ENCODE measurements at places on chromosomes 12 and 14.

GRCh38 chr12:114767906-114768722 is 84.1 kb upstream of the TBX3 start:
- DNase-seq: peak; percentile 24

- no peak for DNase-seq
These were observed 15.9 kb downstream of the ATP6V1D start for GRCh38 chr14:67343601-67344230.

- peak; percentile 18 for DNase-seq
These were observed 83.0 kb downstream of the LLPH start for GRCh38 chr12:66047411-66048021.

- DNase-seq: peak; percentile 17
These were observed 463.8 kb downstream of the PRKD1 start for GRCh38 chr14:29463727-29464395.

- no peak for DNase-seq
These were observed 36.8 kb upstream of the PLEKHG6 start for GRCh38 chr12:6273541-6274230.

DNA sequence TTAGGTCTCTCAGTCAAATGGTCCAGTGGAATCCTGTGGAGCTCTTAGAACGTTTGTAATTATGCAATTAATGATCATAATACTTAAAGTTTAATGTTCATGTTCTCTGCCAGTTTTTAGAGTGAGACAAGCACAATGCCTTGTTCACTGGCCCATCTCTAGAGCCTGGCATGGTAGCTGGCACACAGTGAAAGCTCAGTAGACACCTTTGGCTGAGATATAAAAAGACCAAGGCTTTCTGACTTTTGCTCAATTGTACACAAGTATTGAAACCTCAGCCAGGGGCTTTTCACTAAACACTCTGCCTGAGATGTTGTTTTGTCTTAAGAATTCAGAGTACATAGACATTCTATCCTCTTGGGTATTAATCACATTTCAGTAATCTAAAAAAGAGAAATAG is 241.8 kb upstream of the ATP2B1 start:
- DNase-seq: no peak

DNA sequence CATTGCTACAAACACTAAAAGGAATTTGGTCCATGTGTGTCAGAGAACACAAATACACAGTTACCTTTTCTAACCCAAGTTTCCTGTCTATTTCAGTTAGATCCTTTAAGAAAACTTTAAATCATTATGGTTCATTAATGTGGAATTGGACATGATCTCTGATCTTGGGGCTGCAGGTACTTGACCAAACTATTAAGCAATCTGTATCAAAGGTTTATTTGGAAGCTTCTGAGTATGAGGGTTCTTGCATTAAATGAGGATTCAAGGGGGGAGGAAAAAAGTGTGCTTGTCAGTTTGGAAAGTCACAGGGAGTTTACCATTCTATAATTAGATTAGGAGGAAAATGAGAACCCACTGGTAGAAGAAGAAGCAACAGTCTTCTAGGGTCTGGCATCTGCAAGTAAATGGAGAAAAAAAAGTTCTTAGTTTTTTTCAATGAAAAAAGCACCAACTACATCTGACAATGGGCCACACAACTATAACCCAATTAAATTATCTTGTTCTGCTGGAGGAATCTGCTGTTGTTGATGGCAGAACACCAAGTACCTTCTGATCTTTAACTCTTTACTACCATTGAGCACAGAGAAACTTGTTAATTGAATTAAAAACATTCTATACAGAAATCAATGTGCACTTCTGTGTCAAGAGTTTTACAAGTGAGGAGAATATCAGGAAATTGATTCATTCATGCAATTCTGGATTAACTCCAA is 17.5 kb downstream of the GTSF1 start:
- no peak for DNase-seq

GRCh38 chr12:40622246-40622838 is 69.9 kb upstream of the CNTN1 start:
- DNase-seq: peak; percentile 59

DNA sequence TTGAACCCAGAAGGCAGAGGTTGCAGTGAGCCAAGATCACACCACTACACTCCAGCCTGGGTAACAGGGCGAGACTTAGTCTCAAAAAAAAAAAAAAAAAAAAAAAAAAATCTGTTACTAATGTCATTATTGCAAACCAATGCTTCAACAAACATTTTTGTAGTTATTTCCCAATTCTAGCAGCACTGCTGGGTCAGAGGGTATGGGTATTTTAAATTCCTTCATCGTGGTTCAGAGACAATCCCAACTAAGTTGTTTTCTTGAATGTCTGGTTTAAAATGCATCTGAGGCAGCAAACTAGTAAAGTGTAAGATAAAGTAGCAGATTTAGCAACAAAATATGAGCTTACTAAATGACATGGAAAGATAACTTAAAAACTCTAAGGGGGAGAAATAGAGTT is 65.6 kb downstream of the FERMT2 start:
- DNase-seq: peak; percentile 37

DNA sequence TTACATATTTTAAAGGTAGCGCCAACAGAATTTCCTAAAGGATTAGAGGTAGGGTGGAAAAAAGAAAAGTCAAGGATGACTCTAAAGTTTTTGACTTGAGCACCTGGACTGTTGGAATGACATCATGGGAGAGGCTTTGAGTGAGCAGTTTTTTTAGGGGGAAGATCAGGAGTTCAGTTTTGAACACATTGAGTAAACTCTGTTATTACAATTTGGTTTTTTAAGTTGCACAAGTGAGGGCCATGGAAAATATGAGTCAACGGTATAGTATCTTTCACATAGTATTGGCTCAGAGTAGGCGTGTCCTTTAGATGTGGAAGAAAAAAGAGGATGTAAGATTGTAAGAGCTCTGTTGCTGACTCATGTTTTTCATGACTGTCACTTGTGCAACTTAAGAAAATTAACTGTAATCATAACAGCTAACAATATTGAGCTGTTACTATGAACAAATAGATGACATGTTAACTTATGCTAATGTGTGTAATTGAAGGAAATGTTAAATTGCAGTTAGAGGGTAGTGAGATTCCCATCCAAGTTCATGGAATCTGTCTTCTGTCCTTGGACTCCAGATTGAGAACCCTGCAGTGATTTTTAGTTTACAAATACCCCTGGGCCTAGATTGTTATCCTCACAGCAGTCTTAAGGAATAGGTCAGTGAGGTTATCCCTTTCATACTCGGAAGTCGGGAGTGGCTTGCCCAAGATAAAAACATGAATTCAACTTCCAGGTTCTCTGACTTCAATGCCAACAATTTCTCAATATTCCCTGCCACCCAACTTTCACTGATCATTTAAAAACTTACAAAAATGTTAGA is 48.2 kb upstream of the ATP2B1 start:
- peak; percentile 97 for DNase-seq

- DNase-seq: peak; percentile 61
These were observed 37.8 kb upstream of the OR4E1 start for GRCh38 chr14:21711360-21711961.

GRCh38 chr12:105292705-105293104 is 37.8 kb upstream of the C12orf75 start:
- no peak for DNase-seq

GRCh38 chr14:102908766-102909455 is 13.6 kb upstream of the AMN start:
- DNase-seq: no peak

GRCh38 chr12:42677461-42677860 is 87.9 kb upstream of the PRICKLE1 start:
- DNase-seq: no peak

- no peak for DNase-seq
These were observed 14.2 kb downstream of the SSH1 start for GRCh38 chr12:108843187-108843586.

DNA sequence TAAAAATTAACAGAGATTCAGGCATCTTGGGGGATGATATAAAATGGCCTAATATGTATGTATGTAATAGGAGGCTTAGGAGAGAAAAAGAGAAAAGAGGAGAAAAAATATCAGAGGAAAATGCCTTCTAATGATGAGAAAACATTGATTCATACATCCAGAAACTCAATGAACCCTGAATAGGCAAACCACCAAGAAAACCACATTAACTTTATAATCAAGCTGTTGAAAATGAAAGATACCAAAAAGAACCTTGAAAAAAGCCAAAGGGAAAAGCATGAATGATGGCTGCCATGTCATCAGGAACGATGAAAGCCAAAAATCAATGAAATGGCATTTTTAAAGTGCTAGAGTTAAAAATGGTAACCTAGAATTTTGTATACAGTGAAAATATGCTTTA is 180.2 kb downstream of the EPS8 start:
- no peak for DNase-seq

- no peak for DNase-seq
These were observed 15.8 kb downstream of the HIF1A start for GRCh38 chr14:61710853-61711817.

DNA sequence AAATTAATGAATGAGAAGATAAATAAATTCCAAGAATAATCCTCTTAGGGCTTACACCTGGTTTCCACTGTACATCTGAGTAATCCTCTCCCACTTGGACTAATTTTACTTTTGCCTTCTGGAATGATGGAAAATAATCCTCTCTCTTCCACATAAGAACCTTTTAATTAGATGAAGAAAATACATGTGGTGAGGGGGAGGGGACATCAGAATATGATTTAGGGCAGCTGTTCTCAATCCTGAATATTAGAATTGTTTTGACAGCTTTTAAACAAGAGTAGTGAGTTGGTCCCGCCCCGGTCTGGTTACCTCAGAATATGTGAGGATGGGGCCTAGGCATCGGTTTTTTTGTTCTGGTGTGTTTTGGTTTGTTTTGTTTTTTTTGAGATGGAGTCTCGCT is 51.5 kb downstream of the HECTD4 start:
- DNase-seq: no peak

DNA sequence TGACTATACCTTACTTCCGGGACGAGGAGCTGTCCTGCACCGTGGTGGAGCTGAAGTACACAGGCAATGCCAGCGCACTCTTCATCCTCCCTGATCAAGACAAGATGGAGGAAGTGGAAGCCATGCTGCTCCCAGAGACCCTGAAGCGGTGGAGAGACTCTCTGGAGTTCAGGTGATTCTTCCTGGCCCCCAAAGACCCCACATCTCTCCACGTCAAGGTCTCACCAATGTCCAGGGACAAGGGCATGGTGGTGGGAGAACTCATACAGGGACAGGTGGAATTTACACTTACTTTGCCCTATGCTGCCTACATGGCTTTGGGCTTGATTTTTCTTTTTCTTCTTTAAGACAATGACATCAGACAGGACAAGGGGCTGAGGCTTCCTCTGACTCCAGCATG is 7.1 kb downstream of the SERPINA3 start:
- no peak for DNase-seq

GRCh38 chr12:22600181-22600580 is 24.8 kb upstream of the ETNK1 start:
- DNase-seq: no peak

Measured in astrocyte of the spinal cord (primary cell).